ENCODE measurements at places on chromosomes 3 and 15.

DNA sequence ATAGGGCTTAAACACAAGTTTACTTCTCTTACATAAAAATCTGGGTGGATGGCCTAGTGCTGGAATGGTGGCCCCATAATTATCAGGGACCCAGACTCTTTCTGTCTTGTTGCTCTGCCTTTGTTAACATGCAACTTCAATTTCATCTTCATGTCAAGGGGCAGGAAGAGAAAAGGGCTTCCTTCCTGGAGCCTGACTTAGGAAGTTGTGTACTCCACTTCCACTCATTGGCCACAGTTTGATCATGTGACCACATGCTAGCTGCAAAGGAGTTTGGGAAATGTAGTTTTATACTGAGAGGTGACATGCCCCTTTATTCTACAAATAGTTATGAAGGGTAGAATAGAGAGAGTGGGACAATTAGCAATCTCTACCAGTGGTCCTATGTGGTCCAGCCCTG lies 39.3 kb downstream of the RHCG start:
- peak; percentile 27 for DNase-seq

GRCh38 chr3:48107227-48107626 lies 81.0 kb downstream of the CDC25A start:
- DNase-seq: no peak

GRCh38 chr3:141556034-141556433 lies 69.2 kb downstream of the RASA2 start:
- DNase-seq: peak; percentile 41

GRCh38 chr15:91050128-91050455 lies 27.7 kb upstream of the VPS33B start:
- no peak for DNase-seq

GRCh38 chr3:156606729-156607128 lies 51.8 kb upstream of the SSR3 start:
- no peak for DNase-seq

DNA sequence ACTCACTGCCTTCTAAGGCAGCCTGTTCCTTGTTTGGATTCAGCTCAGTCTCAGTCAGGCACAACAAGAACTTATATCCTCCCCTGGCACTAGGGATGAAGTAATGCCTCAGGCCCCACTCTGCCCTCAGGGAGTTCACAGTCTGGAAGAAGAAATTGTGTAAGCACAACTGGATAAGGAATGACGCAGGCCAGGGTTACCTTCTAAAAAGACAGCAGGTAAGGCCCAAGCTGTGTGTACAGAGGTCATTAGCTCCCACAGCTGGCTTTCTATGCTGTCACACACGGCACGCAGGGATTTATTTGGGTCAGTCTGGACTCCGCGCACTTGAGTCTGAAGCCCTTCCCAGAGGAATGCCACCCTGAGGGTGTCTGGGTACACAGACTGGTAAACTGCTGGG lies 82.9 kb downstream of the IQSEC1 start:
- no peak for DNase-seq

GRCh38 chr3:63593779-63594178 lies 58.7 kb upstream of the SNTN start:
- no peak for DNase-seq

- DNase-seq: no peak
These were observed 56.4 kb upstream of the RASGRP1 start for GRCh38 chr15:38620851-38621594.

DNA sequence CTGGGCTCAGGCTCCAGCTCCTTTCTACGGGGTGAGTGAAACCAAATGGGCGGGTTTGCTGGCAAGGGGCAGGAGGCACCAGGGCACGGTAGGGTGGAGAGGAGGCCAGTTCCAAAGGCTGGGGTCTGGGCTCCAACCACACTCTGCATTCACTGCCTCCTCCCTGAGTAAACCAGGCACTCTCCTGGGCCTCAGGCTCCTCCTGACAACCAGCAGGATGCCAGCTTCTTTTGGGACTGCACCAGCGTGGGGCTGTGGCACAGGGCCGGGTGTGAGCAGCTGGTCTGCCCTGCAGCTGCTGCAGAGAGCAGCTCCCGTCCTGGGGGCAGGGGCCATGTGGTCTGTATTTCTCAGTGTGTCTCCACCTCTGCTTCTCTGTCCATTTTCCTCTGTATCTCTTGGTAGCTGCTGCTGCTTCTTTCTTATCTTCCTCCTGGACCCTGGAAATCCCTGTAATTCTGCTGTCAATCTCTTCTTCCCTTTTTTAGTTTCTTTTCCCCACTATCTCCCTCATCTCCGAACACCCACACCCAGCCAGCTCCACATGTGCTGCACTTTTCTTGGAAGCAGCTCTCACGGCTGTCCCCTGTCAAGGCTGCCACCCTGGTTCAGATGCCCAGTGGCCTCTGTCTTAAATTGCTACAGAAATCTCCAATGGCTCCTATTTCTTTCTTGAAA lies 54.9 kb upstream of the TBC1D21 start:
- DNase-seq: no peak

All from fibroblast of pulmonary artery (primary cell).